ENCODE measurements at places on chromosomes 2 and 18.

DNA sequence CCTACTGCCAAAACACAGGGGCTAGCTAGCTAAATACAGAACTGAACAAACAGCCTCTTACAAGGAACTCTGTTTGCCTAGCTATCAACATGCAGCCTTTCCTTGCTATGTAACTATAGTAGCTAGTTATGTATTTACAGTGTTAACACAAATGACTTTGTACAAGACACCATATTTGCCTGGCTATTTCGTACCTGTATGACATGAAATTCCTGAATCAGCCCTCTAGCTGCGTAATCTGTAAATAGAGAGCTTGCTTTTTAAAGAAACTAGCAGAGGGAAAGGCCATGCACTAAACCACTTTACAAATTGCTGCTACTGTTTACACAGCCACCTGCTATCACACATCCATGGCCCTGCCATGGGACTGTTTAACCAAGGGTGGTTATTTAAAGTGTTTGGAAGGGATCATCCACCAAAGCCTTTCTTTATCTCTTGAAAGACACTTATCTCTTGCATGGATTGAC lies 248.7 kb downstream of the TFCP2L1 start:
- DNase-seq: no peak

DNA sequence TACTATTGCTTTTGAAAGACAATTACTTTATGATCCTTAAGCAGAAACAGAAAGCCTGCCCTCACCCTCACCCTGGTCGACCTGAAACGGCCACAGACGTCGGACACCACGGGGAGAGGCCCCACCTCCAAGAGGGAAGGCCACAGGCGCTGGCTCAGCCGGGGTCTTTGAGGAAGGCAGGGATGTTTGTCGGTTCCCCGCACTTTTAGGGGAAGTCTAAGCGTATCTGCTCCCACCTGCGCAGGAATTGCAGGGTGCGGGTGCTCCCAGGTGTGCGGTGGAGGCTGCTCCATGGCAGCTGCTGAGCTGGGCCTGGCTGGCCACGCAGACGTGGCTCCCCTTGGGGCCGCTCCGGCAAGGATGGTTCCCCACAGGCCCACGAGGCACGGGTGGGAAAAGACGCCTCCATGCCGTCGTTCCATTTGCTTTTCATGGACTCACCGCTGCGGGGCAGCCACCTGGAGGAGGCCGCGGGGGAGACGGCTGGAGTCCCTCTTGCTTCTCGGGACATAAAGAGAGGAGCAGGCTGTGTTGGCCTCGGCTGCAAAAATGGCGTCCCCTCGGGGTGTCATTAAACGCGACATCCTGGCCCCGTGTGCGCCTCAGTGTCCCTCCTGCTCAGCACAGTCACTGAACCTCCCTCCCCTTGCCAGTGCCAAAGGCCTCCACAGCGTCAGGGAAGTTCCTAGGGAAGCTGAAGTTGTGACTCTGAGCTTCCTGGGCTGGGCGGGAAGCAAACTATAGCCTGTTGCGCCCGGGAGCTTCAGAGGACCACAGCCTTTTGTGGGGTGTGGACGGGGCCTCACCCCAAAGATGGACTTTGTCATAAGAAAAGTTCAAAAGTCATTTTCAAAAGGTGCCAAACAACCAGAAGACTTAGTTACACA lies 63.4 kb downstream of the NFATC1 start:
- no peak for DNase-seq

- no peak for DNase-seq
Observed at GRCh38 chr2:182522405-182522896, 95.6 kb upstream of the PDE1A start.

DNA sequence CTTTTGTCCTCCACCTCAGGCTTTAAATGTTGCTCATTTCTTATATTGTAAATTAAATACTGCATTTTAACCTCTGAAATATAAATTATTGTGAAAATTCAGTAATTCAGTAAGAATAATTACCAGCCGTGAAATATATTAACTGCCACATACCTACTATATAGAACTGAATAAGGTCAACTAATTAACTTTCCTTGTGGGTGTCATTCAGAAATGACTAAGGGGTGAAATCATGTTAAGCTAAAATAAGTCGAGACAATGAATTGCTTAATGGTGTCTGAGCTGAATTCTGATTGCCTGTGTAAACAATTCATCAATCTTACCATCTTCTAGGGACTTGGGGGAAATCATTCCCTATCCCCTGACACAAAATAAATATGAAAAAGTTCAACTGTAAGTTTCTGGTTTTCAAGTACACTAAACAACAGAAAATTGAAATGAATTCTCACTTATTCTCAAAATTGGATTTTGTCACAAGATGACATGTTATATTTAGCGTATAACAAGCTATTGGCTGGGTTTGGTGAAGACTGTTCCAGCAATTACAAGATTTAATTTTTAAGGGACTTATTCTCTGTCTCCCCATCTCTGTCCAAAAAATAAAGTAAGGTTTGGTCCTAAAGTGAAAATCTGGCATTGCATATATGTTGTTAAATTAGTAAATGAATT lies 255.1 kb downstream of the METTL4 start:
- no peak for DNase-seq

DNA sequence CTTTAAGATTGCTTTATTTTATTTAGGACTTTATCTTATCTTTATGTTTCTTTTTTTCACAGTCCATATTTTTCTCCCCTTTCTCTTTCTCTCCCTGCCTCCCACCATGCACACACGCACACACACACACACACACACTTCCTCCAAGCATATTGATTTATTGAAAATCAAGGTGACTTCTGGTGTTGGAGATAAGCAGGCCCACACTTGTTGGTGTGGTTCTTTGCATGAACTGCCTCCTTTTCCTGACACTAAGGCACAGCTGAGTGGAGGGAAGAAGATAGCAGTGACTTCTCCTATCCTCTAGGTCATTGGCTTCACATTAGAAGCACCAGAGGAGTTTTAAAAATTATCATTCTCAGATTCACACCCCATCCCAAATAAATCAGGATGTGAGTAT lies 18.0 kb downstream of the TBR1 start:
- DNase-seq: no peak

- peak; percentile 31 for DNase-seq
Observed at GRCh38 chr2:23199115-23199918, 185.7 kb upstream of the KLHL29 start.

DNA sequence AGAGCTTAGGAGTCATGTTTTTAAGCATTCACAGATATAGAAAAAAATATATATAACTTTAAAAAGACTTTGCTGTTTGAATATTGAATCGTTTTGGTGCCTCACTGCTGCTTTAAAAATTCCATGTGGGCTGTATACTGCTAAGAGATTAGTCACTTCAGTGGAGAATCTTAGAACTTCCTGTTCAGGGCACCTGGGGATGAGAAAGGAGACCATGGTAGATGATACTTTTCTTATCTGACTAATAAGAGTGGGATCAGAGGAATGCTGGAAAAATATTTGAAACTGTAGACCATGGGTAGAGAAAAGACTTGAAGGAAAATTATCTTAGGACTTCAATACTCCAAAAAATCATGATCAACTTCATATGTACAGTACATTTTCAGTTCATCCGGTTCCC lies 442.2 kb upstream of the SETBP1 start:
- peak; percentile 15 for DNase-seq

- DNase-seq: no peak
Observed at GRCh38 chr2:159550231-159550630, 66.1 kb downstream of the BAZ2B start.

GRCh38 chr2:241722896-241723454 lies 11.5 kb upstream of the D2HGDH start:
- no peak for DNase-seq

- peak; percentile 60 for DNase-seq
Observed at GRCh38 chr18:24876266-24876665, 415.8 kb downstream of the HRH4 start.

DNA sequence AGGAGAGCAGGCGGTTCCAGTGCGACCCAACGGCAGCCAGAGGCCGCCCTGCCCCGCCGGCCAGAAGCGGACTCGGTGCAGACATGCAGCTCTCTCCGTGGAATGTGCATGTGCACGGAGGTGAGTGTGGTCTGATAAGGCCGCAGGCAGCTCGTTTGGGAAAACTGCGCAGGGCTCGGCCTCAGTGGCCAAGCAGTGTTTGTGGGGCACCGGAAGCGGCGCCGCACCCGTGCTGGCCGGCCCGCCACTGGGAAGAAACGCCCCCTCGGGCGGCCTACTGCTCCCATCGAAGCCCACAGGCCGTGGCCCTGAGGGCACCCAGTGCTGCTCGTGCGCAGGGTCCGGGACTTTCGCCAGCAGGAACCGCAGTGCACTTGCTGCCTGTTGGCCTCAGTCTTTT lies 25.2 kb downstream of the PRELID3A start:
- DNase-seq: no peak

- peak; percentile 96 for DNase-seq
Observed at GRCh38 chr18:3451183-3451988, 1.4 kb downstream of the TGIF1 start.

GRCh38 chr18:21110713-21111345 lies 784 bp downstream of the ROCK1 start:
- DNase-seq: peak; percentile 24

- peak; percentile 8 for DNase-seq
Observed at GRCh38 chr18:27780061-27780745, 396.7 kb downstream of the CDH2 start.

DNA sequence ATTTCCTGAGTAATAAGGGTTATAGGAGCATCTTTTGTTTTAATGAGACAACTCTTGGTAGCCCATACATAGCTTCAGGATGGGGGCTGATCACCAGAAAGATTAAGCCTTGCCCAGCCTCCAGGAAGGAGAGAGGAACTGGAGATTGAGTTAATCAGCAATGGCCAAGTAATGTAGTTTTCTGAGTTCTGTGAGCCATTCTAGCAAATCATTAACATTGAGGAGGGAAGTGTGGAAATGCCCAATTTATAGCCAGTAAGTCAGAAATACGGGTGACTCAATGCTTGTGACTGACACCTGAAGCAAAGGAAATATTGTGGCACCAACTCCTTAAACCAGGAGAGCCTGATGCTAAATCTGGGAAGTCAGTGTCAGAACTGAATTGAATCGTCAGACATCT lies 205.1 kb upstream of the SRD5A2 start:
- no peak for DNase-seq

GRCh38 chr2:210167227-210167626 lies 4.0 kb downstream of the KANSL1L start:
- DNase-seq: no peak

DNA sequence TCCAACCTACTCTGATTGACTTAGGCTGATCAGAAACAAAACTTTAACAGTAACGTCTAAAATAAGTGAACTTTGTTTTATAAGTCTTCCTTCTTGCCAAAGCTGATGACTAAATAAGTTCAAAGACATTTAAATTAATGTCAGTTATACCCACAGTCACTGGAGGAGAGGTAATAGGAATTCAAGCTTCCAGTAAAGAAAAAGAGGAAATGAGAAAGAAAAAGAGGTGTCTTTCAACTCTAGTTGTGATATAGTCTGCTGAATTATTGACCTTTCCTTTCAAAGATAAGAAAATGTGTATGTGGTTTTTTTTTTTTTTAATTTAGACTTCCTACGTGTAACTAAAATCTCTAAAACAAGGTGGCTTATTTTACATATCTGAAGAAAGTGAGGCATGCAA lies 191.5 kb downstream of the SLC8A1 start:
- no peak for DNase-seq

- DNase-seq: no peak
Observed at GRCh38 chr2:120736202-120736623, 545 bp downstream of the GLI2 start.

- DNase-seq: no peak
Observed at GRCh38 chr2:73285159-73285739, 971 bp upstream of the FBXO41 start.

DNA sequence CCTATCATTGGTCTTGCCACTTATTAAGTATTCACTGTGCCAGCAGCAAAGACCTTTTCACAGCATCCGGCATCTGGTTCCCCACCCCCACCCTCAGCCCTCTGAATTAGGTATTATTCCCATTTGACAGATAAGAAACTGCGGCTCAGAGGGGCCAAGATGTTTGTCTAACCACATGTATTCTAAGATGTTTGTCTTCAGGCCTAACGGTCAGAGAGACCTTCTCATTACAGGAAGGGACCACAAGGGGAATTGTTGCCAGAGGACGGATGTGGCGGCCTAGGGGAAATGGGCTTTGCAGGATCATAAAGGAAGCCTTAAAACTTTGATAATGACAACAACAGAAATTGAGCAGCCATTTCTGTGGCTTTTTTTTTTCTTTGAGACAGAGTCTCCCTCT lies 16.6 kb downstream of the NPPC start:
- DNase-seq: no peak

- peak; percentile 12 for DNase-seq
Observed at GRCh38 chr18:13915995-13916431, 677 bp upstream of the MC2R start.

- no peak for DNase-seq
Observed at GRCh38 chr2:26993768-26994167, 23.3 kb downstream of the MAPRE3 start.

- DNase-seq: no peak
Observed at GRCh38 chr2:49291619-49292018, 137.3 kb upstream of the FSHR start.

DNA sequence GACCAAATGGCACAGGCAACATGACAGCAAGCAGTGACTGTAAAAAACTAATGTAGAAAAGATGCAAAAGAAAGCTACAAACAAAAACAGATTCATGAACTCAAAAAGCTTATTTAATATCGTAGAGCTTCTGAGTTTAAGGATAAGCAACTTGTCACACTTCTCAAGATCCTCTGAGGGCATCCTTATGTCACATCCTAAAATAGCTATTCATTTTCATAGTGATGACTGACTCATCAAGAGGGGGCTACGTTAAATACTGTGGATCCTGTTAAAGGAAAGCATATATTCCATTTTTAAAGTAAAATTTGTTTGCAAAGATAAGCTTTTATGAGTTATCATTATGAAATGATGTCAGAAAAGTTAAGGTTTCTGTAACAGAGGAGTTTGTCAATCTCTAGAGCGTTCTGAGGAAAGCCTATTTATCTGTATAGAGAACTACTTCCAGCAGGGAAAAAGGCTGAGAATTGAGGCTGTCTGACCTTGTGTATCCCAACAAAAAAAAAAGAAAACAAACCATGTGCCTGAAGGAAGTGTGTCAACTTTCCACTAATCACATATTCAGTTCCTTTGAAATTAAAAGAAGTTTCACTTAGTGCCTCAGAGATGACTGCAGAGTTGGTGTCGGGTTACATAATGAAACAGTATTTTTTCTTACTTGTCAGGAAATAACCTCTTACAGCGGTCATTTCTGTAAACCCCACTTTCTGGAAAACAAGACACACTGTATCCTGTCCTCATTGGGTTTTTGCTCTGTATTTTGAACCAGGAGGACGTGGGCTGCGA lies 115.5 kb downstream of the ESCO1 start:
- peak; percentile 10 for DNase-seq

GRCh38 chr2:131419441-131419840 lies 55.5 kb upstream of the RAB6D start:
- no peak for DNase-seq
